ENCODE measurements at places on chromosomes 4 and X. TPM values are rescaled to one million over a fixed set of nuclear protein-coding genes. Genes with fewer than 3 reads are reported as not detected.

- no peak overlapping the region for H3K4me3 ChIP-seq
- DNase-seq = no peak
- no peaks in the 10 kb centered on the region for H3K4me1 ChIP-seq
- no peak overlapping the region for H3K27ac ChIP-seq
Measured at GRCh38 chr4:147943159-147943638, 211.3 kb downstream of the ARHGAP10 start.

- H3K27ac ChIP-seq = no peak overlapping the region
- no peak overlapping the region for H3K4me3 ChIP-seq
- H3K36me3 ChIP-seq = no peaks in the 10 kb centered on the region
- no peaks in the 10 kb centered on the region for H3K27me3 ChIP-seq
- DNase-seq = no peak
Measured at GRCh38 chr4:138938366-138938690, 77.3 kb upstream of the NOCT start.

DNA sequence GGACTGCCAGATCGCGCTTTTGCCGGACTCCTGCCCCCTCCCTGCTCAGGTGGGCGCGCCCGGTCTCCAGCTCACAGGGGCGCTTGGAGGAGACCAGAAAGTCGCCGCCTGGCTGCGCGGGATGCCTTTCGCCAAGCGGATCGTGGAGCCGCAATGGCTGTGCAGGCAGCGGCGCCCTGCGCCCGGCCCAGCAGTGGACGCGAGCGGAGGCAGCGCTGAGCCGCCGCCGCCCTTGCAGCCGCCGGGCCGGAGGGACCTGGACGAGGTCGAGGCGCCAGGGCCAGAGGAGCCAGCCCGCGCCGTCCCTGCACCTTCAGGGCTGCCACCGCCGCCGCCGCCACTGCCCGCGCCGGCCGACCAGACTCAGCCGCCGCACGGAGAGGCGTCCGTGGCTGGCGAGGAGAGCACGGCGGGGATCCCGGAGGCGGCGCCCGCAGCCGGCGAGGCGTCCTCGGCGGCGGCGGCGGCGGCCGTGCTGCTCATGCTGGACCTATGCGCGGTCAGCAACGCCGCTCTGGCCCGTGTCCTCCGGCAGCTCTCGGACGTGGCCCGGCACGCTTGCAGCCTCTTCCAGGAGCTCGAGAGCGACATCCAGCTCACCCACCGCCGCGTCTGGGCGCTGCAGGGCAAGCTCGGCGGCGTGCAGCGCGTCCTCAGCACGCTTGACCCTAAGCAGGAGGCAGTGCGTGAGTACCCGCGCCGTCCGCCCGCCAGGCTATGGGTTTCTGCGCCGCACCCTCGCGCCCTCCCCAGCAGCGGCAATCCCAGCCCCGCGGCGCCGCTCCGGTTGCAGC, 834 bp downstream of the NHS start:
- peaks cover 12% of the 10 kb centered on the region for H3K27me3 ChIP-seq
- H3K4me1 ChIP-seq = peaks cover 6% of the 10 kb centered on the region
- DNase-seq = no peak

DNA sequence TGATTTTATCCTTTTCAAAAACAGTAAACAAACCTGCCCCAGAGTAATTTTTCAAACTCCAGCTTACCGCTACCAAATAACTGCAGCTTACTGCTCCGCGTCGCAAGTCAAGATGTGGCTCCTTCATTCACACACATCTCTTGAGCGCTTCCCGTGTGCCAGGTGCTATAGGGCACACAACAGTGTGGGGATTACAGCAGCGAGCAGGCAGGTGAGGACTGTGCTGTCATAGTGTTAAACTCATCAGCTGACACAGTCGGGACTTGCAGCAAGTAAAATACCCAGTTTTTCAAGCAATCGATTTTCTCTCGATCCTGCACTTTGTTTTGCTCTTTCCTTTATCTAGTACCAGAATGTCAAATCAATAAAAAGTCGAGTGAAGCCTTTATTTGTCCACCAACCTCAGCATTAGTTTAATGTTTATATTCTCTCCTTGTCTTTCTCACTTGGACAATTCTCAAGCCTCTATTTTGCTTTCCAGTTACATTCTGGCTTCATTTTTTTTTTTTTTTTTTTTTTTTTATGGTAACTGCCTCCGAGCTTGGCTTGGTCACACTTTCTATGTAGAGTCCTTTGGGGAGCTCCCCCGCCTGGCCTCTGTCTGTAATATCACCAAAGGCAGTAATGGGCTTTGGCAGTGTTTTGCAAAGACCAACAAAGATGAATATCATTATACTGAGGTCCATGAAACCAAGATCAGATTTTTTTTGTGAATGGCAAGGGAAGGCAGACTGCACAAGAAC, 8.3 kb upstream of the ASB5 start:
- no peaks in the 10 kb centered on the region for H3K36me3 ChIP-seq
- peak; percentile 64 for DNase-seq
- no peak overlapping the region for H3K27ac ChIP-seq
- no peaks in the 10 kb centered on the region for H3K4me1 ChIP-seq

GRCh38 chrX:153245288-153245731, 66.2 kb downstream of the MAGEA1 start:
- H3K4me3 ChIP-seq = no peak overlapping the region
- no peak overlapping the region for H3K27ac ChIP-seq
- no peaks in the 10 kb centered on the region for H3K27me3 ChIP-seq
- no peaks in the 10 kb centered on the region for H3K4me1 ChIP-seq
- no peak for DNase-seq
- H3K36me3 ChIP-seq = no peaks in the 10 kb centered on the region

AKAP14 gene
- total RNA-seq = not detected

CT45A10 gene
- not detected for total RNA-seq
